ENCODE measurements at places on chromosomes 7 and 10.

- no peak for DNase-seq
Measured at GRCh38 chr10:88989824-88990383, 694 bp upstream of the FAS start.

DNA sequence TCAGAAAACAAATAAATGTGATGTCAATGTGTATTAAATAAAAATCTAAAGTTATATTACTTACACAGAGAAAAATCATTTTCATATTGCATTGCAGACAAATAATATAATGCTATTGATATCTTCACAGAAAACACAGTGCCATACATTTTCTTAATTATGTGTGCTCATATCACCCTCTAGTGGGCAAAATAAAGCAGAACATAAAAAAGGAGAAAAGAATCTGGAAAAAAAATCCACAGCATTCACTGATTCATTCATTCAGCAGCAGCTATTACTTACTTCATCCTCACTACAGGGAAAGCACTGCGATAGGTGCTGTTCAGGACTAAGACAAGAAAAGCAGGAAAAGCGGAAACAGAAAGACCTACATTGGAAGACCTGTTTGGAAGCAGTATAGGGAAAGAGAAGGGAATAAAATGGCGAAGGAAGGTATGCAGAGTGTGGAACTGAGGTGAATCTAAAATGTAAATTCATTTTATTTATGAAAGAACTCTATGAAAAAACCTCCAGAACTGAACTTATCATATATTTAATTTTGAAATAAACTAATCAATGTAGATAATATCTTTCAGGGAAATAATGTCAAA lies 73.2 kb downstream of the POT1 start:
- no peak for DNase-seq

DNA sequence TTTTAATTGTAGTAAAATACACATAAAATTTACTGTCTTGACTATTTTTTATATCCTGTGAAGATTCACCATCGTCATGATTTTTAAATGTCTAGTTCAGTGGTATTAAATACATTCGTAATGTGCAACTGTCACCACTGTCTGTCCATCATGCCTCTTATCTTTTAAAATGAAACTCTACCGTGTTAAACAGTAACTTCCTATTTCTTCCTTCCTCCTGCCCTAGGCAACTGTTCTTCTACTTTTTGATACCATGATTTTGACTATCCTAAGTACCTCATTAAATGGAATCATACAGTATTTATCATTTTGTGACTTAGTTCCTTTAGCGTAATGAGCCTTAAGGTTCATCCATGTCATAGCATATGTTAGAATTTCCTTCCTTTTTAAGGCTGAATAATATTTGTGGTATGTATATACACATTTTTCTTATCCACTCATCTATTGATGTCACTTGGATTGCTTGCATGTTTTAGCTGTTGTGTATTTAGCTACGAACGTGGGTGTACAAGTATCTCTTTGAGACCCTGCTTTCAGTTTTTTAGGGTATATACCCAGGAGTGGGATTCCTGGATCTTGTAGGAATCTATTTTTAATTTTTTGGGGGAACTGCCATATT lies 13.5 kb downstream of the SLK start:
- no peak for DNase-seq

DNA sequence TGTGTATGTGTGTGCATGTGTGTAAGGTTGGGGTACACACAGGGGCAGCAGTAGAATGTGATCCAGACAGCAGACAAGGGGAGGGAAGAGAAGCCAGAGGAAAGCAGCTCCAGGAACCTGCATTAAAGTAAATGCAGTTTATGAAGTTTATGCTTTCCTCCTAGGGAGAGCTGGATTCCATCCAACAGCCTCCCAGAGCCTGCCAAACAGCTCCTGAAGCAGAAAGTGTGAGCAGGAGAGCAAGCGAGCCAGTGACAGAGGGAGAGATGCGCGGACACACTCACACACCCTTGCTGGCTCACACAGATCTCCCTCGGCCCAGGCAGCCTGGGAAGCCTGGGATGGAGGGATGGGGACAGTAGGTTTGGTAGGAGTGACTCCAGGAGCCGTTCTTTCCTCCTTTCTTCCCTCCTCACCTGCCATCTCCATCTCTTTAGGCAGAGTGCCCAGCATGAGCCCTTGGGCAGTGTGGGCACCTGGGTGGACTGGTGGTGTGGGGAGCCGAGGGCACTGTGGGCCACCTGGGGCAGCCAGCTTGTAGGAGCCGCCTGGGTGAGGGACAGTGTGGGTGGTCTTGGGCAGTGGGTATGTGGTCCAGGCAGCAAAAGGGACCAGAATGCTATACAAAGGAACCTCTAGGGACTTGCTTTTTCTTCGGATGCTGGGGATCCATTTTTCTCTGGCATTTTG lies 46.1 kb downstream of the PAX2 start:
- no peak for DNase-seq

GRCh38 chr7:24833549-24833948 lies 76.3 kb upstream of the GSDME start:
- DNase-seq, result no peak

DNA sequence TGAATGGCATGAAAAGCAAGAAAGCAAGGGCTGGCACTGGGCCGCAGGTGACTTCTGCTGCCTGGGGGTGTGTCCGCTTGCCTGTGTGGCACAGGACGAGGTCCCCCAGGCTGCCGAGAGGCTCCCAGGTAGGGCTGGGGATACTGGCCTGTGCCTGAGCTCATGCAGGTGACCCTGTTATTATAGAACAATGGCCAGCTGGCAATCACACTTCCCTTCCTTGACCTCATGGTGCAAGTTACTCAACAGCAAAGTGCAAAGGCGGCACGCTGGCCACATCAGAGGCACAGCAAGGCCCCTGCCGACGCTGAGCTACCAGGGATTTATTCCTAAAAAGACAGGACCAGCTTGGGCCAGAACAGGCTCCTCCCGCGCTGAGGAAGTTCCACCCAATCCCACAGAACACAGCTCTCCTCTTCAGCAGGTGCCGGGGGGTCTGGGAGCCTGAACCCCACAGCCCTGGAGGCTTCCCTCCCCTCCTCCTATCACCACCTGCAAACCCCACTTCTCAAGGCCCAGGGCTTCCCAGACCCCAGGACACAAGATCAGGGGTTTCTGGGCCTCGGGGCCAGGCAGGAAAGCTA lies 1.4 kb upstream of the ADAM8 start:
- DNase-seq, result no peak

- no peak for DNase-seq
Measured at GRCh38 chr10:104527013-104527412, 114.1 kb upstream of the SORCS3 start.

DNA sequence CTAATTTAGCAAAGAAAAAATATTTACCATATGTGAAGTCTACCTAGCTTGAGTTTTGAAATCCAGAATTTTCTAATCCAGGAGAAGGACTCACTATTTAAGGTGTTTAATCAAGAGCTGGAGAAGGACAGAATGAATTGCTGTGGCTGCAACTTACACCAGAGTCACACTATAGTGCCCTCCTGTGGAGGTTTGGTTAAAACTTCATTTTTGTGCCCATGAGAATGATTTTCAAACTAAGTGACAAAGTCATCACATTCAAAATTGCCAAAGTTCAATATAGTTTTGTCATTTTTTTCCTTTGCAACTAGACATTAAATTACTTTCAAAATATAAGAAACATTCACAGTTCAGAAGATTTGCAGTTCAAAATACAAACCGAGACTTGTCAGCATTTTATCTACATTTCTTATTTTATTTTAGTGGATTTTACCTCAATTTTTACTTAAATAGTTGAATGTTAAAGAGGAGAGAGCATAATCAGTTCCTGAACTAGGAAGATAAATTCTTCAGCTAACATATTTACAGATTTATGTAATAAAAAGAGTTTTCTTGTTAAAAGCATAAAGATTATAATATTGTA lies 70.7 kb downstream of the CABCOCO1 start:
- DNase-seq, result no peak

- DNase-seq, result no peak
Measured at GRCh38 chr7:140165422-140165821, 11.4 kb downstream of the KDM7A start.

DNA sequence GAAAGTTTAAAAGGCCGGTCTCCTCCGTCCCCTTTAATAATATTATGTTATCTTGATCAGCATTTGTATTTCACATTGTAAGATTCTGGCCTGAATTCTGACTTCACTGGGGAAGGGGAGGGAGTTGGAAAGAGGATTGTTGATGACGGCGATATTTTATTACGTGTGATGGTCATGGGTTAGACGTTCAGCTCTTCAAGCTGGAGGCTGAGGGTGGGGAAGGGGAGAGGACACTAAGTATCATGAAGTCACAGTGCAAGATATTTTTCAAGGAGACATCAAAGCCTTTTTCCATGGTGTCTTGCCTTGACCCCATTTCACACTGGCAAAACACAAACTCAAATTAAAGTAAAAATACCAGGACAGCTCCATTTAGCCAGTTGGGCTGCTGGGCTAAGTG lies 126.7 kb downstream of the WDR11 start:
- no peak for DNase-seq

DNA sequence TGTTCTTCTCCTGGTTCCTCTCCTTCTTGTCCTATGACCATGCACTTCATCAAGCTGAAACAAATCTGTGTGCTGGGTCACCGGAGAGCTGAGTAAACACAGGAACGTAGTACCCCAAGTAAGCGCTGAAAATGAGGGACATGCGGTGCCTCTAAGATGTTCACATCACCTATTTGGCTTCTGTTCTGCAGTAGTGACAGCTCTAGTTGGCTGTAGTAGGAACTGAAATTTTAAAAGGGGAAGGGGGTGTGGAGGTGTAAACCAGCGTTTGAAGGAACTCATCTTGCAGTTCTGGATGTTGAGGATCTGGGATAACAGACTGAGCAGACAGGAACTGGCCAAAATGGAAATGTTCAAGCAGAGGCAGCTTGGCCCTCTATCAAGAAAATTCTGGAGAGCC lies 85.2 kb downstream of the WNT2 start:
- no peak for DNase-seq
